ENCODE measurements at places on chromosomes 12 and 14.
A peak's percentile ranks its signal among the peaks of the same experiment; 100 is the strongest.

DNA sequence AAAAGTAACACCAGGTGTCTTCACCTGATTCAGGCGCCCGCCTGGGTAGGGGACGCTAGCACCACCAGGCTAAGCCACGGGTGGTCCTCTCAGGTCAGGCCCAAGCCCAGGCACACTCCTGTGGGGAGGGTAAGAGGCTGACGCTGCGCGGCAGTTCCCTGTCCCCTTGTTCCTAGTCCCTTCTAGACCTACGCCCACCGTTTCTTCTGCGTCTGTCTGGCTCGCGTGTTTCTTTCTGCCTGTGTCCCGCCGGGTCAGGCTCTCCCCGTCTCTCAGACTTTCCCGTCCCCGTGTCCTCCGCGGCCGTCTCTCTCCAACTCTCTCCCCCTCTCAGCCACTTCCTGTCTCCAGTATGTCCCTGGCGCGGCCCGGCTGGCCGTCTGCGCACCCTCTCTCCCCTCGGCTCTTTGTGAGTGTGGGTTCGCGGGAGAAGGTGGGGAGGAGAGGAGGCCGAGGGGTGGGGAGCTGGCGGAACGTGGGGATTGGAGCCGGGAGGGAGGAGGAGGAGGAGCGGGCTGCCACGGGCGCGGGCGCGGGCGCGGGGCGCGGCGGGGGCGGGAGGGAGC, 3.1 kb upstream of the TNS2 start:
- DNase-seq: no peak

DNA sequence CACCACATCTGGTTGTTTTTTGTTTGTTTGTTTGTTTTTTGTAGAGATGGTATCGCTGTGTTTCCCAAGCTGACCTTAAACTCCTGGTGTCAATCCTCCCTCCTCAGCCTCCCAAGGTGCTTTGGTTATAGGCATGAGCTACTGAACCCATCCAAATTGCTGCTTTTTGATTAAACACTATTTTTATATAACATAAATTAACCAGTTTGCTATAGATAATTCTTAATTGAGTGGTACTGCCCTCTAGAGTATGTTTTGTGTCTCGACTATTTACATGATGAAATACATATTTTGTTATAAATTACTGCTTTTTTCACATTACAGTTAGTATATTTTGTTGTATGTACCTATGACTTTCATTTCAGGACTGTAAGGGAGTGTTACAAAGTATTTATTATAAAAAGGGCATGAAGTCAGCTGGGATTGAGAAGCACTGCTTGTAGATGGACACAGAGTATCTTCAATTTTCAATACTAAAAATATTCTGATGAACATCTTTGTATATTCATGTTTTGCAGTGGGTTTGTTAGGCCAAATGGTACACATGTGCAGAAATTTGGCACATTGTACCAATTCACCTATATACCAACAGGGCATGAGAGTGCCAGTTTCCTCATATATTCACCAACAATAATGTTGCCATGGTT, 14.9 kb upstream of the SCAF11 start:
- peak; percentile 37 for DNase-seq

DNA sequence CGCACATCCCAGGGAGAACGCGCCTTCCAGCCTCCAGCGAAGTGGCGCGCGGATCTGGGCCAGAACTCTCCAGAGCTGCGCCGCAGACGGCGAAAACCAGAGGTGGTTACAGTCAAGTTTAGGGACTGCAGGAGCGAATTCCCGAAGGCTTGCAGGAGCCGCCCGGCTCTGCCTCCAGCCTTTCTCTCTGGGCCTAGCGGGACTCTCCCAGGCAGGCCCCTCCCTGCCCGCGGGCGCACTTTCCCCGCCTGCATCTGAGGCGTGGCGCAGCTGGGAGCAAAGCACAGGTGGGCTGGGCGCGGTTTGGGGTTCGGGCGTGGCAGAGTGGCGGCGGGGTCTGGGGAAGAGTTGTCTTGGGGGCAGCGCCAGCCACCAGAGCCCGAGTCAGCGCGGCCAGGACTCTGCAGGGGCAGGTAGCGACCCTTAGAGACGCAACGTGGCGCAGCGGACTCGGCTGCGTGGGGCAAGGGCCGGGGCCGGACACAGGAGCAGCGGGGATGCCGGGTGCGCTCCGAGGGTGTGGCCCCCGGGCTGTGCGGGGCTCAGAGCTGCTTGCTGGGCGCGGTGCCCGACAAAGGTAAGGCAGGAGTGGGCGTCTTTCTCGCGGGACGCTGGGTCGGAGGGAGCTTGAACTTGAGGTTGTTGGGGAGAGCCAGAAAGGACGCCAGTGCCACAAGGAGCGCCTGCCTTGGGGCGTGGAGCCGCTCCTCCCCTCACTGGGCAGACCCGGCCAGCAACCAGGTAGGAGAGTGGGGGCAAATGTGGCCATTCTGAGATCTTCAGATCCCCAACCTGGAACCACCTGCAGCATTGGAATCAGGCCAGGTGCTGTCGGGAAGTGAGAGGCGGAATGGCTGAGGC, 1126.0 kb downstream of the AACS start:
- no peak for DNase-seq

DNA sequence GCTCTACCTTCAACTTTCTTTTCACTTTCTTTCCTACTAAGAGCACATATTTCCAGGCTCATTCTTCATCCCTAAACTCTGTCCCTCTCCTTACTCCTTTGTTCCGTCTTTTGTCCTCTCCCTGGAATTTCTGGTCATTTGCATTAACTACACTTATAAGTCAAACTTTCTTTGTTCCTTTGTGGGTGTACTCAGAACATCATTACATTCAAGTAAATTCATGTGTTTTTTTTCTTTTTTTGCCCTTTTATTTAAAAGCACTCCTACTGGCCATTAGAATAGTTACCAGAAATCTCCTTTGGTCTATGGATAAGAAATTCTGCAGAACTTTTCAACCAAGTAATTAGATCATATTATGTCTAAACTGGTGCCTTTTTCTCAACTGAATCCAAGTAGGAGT, 802.6 kb downstream of the DIO2 start:
- no peak for DNase-seq

DNA sequence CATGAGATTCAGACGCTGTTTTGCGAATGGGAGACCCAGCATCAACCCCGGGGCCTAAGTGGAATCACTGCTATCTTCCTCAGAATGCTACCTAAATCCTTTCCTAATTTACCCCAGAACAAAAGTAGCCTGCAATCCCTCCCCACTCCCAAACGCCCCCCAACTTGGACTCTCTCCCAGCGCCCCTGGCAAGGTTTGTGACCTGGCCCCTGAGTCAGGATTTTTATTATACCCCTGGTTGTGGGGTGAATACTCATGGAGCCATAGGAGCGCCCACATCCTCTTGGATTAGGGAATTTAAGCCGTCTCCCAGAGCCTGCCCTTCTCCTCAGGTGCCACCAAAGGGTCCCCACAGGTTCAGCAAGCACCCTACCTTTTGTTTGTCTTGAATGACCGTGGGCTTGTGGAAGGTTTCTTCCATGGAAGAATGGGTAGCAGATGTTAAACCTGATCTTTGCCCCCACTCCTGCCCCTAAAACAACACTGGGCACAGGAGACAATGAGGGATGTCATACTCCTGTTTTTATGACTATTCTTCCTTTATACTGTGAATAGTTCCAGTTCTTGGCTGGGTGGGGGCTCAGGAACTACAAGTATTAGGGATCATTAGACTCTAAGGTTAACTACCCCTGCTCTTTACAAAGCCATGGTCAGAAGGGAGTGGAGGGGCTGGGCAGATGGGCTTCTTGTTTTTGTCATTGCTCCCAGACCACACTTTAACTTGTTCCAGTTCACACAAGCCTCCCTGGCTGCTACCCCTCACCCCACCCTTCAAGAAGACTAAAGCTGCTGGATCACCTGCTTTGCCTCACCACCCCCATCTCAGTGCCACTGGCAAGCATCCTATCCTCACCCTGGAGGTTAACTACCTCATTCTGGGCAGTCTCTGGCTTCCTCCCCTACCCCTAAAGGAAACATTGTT, 630 bp downstream of the MYL6B start:
- DNase-seq: no peak

GRCh38 chr14:23354990-23355389, 2.3 kb upstream of the SLC22A17 start:
- no peak for DNase-seq

Measured in CD4-positive, alpha-beta T cell treated with Interleukin-12 subunit alpha and Interleukin-12 subunit beta, for 1 hour (primary cell).